Stimulated activated CD4-positive, alpha-beta T cell treated with anti-CD3 and anti-CD28 coated beads, Interleukin-1b, Interleukin-23, amount 100 ng/mL, for 1 hour (primary cell): ENCODE measurements at places on chromosomes 2 and 18.

- no peak for DNase-seq
These were observed 36.5 kb upstream of the ZFP36L2 start for GRCh38 chr2:43262951-43263350.

GRCh38 chr2:154459286-154459685 lies 239.2 kb upstream of the KCNJ3 start:
- DNase-seq: no peak

DNA sequence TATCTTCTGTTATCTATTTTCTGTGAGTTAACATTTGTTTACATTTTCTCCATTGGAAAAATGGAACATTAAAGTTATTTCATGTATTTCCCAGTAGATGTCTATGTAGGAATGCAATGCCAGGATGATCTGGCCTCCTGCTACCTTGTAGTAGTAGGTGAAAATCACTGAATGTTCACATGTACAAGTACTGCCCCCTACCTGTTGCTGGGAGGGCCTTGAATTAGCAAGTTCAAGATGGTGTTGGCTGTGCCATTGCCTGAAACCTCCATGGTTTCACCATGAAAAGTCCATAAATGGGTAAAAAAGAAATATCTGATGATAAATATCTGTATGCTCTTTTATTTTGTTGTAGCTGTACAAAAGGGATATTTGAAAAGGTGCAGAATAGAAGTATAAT lies 30.7 kb downstream of the XRCC5 start:
- no peak for DNase-seq

DNA sequence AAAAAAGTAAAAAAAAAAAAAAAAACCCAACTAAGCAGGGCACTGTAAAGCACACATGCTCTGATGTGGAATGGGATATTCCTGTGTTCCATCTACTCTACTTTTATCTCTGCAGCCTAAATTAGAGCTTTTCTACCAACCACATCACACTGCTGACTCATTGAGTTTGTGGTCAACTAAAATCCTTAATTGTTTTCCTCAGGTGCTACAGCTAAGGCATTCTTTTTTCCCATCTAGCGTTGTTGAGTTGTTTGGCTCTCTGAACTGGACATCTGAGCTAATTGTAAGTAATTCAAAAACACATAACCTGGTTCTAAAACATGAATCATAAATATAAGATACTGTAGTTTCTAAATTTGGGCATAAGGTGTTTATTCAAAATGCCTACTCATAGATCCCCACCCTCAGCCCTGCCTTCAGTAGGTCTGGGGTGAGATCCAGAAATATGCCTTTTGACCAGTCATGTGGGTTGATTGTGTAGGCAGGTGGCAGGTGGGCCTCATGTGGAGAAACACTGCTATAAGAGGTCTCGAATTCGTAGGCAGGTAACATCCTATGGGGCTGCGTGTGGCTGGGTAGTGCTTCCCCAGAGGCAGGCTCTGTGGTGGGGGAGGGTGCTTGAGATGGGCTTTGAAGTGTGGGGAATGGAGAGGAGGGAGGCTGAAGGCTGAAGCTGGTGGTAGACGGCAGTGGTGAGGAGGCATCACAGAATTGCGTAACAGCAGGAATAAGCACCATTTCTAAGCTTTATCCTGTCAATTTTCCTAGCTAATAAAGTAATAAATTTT lies 27.2 kb downstream of the ANKRD29 start:
- no peak for DNase-seq

DNA sequence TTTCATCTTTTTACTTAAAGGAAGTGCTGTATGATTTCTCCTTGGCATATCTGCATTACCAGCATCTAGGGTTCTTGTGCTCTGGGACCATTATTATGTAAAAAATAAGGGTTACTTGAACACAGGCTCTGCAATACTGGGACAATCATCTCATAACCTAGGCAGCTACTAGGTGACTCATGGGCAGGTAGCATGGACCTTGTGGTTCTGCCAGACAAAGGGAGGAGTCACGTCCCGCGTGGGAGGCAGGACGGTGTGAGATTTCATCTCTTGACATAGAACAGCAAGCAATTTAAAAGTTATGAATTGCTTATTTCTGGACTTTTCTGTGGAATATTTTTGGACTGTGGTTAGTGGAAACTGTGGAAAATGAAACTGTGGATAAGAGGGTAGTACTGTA lies 34.1 kb downstream of the ASAP2 start:
- no peak for DNase-seq

DNA sequence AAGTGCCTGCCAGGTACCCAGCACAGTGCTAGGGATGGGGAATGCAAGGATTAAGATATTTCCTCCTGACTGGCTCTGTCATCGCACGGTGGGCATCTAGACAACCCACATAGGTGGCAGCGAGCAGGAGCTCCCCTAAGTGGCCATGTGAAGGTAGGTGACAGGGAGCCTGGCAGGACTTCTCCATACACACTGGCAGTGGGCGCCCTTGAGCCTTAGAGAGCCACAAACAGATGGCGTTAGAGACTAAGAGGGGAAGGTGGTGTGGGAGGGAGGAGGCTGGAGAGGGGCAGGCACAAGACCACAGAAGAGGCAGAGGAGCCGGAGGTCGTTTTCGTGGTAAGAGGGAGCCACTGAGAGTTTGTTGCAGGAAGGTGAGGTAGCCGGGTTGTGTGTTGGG lies 15.2 kb downstream of the PRELID3A start:
- DNase-seq: no peak

DNA sequence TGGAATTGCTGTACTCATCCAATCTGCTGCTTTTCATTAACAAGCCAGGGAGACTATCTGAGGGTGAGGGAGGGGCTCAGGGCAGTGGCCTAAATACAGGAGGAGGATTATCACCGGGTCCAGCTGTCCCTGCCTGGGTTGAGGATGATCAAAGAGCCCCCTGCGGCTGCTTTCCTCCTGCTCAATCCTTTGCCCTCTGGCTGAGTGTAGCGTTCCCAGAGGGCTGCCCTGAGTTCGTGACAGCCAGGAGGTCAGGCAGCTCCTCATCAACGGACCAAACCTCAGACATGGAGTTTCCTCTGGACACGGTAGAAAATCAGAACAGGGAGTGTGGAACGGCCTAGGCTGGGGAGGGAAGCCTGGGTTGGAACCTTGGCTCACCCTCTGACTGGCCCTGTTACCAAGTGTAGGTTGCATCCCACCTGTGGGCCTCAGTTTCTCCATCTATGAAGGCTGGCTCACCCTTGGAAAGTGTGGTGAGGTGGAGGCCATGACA lies 23.5 kb downstream of the CIB4 start:
- no peak for DNase-seq

GRCh38 chr2:195092341-195092740 lies 564.7 kb upstream of the SLC39A10 start:
- no peak for DNase-seq

GRCh38 chr2:109125593-109126500 lies 3.2 kb upstream of the SH3RF3 start:
- DNase-seq: no peak
